Kidney tubule cell (primary cell): ENCODE measurements at places on chromosomes 6 and 20.

GRCh38 chr6:3803627-3804468 is 45.3 kb upstream of the FAM50B start:
- DNase-seq, result peak; percentile 97

- peak; percentile 40 for DNase-seq
These were observed 220.7 kb upstream of the NOX3 start for GRCh38 chr6:155676346-155676745.

DNA sequence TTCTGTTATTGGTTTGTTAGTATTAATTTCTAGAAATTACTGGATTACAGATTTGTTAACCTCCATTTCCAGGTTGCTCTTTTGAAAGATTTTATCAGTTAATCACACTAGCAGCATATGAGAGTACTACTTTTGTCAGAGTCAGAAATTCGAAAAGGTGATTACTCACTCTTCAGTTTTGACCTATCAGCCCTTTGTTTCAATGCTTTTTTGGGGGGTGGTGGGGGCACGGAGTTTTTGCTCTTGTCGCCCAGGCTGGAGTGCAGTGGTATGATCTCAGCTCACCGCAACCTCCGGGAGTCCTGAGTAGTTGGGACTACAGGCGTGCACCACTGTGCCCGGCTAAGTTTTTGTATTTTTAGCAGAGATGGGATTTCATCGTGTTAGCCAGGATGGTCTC is 149.2 kb downstream of the JARID2 start:
- DNase-seq, result no peak

DNA sequence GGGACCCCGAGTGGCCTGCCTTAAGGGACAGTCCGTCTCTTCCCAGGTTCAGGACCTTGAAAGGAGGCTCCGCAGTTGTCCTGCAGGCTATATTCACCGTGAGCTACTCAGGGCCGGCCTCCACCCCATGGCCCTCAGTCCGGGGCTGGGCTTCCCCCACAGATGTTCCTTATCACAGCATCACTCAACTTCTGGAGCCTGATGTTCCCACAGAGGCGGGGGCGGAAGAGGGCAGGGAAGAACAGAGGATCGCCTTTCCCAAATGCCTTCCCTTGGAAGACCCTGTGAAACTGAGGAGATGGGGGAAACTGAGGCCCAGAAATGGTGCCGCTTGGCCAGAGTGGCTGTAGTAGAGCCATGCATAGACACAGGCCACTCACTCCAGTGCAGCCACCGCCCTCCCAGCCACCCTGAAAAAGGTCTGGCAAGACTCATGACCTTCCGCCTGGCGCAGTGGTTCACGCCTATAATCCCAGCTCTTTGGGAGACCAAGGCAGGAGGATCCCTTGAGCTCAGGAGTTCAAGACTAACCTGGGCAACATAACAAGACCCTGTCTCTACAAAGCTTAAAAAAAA is 4.3 kb upstream of the COX4I2 start:
- no peak for DNase-seq

GRCh38 chr6:133456439-133456838 is 215.3 kb downstream of the EYA4 start:
- DNase-seq, result no peak
